ENCODE measurements at places on chromosomes 7 and 10.

GRCh38 chr7:116799916-116800315 lies 62.5 kb upstream of the CAPZA2 start:
- no peak for DNase-seq

- no peak for DNase-seq
Observed at GRCh38 chr10:130105724-130106123, 4.9 kb downstream of the C10orf143 start.

- no peak for DNase-seq
Observed at GRCh38 chr7:41918597-41918996, 215.7 kb upstream of the INHBA start.

DNA sequence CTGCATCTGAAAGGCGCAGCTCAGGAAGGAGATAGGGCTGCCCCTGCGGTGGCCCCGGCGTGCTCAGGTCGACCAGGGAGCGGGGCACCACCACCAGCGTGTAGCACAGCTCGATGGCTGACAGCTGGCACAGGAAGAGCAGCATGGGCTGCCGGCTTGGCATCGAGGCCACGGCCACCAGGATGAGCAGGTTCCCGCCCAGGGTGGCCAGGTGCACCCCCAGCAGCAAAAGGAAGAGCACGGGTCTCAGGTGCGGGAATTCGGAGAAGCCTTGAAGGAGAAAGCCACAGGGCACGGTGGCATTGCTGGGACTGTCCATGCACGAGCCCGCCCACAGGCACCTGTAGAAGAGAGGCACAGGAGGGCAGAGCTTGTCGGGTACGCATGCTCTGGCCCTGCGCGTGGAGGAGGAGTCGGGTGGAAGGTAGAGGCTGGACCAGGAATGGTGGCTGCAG lies 33.9 kb downstream of the TAS2R41 start:
- DNase-seq, result no peak

DNA sequence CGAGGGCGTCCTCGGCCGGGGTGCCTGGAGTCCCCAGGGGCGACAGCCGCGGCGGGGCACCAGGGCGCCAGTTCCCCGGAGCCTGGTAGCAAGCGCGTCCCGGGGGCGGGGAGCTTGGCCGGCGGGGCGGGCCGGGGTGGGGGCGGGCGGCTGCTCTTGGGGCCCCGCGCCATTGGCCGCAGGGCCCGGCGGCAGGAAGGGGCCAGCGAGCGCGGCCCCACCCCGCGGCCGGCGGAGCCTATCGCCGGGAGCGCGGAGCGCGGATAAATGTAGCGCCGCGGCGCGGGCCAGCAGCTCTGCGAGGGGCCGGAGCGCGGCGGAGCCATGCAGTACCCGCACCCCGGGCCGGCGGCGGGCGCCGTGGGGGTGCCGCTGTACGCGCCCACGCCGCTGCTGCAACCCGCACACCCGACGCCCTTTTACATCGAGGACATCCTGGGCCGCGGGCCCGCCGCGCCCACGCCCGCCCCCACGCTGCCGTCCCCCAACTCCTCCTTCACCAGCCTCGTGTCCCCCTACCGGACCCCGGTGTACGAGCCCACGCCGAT lies at the start of gene HHEX:
HHEX (plus strand) TSS at position 293 of the 548 bp plus-strand sequence; CDS start at position 325, 32 bp downstream.
- peak; percentile 35 for DNase-seq

DNA sequence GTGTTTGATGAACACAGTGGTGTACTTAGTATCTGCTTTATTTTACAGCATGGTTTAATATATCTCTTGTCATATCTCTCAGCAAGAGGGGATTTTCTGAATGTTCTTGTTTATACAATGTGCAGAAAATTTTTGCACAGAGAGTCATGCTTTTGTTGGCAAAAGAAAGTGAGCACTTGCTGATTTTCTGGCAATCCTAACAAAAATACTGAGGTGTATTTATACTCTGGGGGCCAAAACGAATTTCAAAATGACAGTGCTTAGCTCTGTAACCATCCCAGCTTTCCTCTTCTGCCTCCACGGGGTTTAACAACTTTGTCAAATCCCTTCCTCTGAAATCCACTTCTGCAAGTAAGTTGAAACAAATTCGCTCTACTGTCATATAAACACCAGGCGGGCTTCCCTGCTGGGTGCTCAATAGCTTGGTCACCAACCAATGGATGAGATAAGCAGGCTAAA lies 169.2 kb downstream of the NOC3L start:
- peak; percentile 3 for DNase-seq

DNA sequence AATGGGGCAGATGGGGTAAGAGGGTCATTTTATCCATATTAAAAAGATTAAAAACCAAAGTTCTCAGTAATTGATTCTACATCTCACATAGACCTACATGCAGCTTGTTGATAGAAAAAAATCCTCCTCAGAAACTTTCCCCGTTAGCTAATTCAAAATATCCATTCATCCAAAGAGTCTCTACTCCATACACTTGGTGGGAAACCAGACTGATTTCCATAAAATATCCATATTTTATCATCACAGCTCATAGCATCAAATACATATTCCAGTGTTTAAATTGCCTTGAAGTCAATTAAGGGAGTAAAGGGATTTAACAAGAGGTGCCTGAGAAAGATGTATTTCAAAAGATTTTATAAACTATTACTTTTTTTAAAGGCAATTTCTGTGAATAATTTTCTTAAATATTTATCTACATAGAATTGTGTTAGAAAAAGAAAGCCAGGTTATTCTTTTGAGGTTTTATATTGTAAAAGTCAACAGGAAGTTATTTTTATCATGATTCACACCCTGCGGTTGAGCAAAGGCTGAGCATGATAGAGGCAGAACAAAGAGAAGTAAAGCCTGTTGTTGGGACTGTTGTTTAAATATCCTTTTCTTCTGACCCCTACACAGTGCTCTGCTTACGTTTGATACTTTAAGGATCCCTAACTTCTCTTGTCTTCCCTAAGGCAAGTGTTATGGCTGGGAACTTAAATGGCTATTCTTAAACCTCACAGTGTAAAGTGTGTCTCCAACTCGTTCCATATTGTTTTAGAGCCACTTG lies 266.7 kb downstream of the PRKG1 start:
- no peak for DNase-seq

DNA sequence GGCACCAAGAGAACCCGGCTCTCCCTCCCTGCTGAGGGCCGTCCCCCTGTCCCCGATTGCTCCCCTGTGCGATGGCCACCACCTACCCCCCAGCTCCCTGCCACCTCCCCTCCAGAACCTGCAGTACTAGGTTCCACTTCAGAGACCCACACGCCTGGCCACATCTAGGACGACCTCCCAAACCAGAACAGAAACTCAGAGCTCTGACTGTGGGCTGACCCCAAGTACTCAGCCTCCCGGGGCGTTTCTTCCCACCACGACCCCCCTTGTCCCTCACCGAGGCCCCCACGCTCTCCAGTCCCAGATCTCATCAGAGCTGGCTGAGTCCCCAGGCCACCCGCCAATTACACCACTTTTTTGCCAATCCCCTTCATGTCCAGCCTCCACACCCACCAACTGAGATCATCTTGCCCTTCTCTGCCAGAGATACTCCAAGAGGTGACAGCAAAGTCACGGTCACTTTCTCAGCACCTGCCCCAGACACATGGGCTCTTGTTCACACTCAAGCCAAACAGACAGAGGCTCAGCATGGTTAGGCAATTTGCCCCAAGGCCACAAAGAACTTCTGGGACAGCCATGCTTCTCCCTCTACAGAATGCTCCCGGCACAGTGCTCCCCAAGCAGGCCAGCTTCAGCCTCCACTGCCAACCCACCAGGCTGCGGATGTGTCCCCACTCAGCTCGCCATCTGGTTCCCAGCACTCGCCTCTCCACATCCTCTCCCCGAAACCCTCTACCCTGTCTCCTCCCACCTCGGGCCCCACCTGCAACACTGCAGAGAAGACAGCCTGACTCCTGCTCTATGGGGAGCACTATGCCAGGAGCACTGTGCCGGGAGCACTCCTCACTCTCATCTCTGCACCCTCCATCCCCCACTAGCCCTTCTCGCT lies 4.7 kb downstream of the TMEM120A start:
- DNase-seq, result no peak

- DNase-seq, result no peak
Observed at GRCh38 chr10:3236644-3237404, 64.2 kb upstream of the PITRM1 start.

- DNase-seq, result no peak
Observed at GRCh38 chr7:150740053-150740452, 2.8 kb downstream of the GIMAP5 start.

GRCh38 chr7:18895456-18895855 lies 222.0 kb downstream of the TWIST1 start:
- DNase-seq, result no peak

- no peak for DNase-seq
Observed at GRCh38 chr7:70659263-70659662, 472.7 kb upstream of the GALNT17 start.

DNA sequence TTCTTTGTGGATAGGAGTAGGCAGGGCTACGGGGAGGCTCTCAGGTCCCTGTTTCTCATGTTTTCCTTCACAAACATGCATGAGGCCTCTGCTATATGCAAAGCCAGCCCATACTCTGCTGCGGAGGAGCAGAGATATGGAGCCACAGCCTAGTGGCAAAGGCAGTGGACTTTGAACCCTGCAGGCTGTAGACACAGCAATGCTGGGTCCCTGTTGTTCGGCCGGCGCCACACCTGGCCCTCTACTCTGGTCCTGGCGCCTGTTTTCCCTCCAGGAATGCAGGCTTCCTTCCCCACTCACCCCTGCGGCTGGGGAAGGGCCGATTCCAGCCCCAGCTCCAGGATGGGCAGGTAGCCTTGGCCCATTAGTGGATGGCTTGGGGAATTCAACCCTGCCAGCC lies 11.5 kb downstream of the CLRN3 start:
- DNase-seq, result no peak

DNA sequence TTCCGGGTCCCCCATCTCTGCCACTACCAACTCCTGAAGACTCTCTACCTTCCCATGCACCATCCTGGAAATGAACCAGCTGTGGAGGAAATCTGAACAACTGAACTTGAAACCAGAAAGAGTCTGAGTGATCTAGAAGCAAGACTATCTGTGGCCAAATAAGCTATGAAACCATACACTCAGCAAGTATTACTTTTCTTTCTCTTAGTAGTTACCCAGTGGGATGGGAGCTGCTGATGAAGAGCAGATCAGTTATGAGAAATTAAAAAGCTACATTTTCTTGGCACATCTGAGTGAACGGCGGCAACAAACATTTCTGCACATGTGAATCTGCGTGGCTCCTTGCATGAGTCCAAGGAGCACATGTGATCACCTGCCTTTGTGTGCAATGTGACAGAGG lies 31.6 kb upstream of the AGK start:
- DNase-seq, result no peak

DNA sequence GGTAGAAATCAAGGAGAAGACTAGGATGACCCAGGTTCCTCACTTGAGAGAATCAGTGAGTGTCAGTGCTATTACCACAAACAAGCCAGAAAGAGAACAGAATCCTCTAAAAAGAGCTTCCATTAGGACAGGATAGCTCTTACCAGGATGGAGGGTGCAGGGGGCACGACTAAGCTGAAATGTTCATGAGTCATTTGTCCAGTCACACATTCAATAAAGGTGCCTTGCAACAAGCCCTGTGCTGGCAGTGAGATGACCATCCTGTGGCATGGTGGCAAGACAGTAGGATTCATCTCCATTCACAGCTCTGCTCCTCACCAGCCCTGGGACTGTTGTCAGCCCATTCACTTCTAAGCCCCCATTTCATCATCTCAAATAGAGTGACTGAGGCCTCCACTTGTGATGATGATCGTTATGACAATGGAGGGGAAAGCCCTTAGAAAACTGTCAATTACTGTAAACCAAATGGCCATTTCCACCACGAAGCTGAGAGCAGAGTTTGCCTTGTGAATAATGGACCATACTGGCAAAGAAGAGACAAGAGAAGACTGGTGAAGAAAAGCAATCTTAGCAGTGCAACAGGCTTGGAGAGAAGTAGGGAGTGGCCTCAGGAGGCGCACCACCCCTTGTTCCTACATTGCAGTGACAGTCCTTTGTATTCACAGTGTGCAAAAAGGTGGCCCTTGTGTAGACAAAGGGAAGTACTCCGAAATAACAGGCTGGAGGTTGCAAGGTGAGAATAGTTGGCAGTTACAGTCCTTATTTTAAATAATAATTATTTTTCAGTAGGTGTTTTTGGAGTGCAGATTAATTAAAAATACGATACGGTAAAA lies 9.0 kb upstream of the WIPF3 start:
- DNase-seq, result no peak

DNA sequence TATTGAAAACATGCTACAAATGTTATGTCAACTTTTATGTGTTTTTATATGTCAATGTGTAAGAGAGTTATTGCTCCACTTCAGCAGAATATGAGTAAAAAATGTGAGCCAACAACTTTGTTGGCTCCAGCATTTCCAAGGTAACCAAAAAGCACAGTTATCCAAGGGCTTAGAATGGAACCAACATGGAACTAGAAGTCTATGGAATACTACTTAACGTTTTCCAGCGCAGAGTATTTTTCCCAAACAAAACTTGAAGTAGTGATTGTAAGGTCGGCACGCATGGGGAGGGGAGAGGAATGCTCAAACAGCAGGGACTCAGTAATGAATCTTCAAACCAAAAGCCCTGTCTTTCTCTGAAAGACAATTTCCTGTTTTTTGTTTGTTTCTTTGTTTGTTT lies 45.0 kb upstream of the TSPAN13 start:
- DNase-seq, result no peak

DNA sequence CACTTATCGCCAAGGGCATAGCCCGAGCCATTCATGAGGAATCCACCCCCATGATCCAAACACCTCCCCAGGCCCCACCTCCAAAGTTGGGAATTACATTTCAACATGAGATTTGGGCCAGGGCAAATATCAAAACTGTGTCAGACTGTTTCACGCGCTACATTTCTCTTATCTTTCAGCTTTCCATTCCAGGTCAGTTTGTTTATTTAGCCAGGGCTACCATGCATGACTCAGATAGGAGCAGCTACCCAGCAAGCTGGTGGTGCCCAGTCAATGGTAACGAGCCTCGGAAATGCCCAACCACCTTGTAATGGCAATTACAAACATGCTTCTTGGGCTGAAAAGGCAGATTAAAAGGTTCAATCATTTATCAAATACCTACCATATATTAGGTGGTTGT lies 43.6 kb upstream of the BAMBI start:
- DNase-seq, result no peak

DNA sequence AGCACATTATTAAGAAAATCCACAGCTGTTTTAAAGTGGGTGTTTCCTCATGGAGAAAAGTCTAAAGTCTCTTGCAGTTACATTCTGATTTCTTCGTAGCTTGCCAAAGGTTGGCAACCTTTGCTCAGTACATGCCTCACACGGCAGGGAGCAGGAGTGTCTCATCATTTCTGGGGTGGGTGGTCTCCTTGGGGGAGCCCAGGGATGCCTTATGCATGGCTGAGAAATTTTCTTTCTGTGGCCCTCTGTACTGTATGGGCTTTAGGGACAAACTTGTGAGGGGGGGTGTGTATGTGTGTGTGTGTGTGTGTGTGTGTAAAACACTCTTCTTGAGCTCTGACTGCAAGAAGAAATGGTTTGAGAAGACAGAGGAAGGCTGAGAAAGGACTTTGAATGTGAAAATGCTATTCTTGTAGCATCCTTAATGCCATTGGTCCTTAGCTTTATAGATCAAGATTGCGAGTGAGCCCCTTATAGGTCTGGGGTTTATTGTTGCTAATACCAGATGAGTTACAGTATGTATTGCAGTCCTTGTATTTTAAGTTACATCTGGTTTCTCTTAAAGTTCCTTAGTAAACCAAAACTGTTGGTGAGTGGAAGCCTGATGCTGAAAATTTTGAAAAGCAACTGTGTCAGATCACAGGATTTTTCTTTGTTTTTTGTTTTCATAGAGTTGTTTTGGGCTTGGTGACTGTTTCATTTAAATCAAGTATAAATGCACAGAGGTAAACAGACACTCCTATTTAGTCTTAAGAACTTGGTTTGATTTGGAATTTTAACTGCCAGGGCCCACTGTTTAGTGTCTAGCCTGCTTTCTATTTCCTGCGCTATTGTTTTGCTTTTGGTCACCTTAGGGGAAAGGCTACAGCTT lies 242.0 kb downstream of the BICC1 start:
- no peak for DNase-seq

- no peak for DNase-seq
Observed at GRCh38 chr10:14971867-14972448, 12.8 kb downstream of the MEIG1 start.

Data from pons (tissue), 1 donor.